ENCODE measurements at places on chromosomes 16 and 17. TPM values are rescaled to one million over a fixed set of nuclear protein-coding genes. Genes with fewer than 3 reads are reported as not detected.

DNA sequence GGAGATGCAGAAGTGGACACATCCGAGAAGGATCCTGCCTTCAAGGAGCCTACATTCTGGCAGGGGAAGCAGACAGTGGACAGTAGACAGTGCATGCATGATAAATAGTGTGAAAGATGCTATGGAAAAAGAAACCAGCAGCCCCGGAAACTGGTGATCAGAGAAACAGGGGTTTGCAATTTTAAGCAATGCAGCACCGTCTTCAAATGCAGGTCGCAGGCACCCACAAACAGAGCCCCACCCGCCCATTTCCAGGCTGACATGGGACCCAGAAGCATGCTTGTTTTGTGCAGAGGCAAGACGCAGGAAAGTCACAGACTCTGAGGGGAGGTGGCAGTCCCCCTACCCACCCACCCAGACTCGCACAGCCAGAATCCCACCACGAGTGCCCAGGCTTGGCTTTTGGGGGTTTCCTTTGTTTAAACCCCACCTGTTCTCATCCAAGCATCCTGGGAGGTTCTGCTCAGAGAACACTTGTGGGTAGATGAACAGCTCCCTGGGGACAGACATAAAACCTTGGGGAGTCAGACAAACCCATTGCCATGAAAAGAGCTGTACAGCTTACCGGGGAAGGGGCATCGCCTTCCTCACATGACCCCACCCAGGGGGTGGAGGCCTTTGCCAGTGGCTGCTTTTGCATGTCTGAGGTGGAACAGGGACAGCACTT is 114.3 kb downstream of the MGAT5B start:
- no peaks in the 10 kb centered on the region for H3K36me3 ChIP-seq
- no peak overlapping the region for H3K4me3 ChIP-seq
- no peak overlapping the region for H3K27ac ChIP-seq
- H3K4me1 ChIP-seq, result no peaks in the 10 kb centered on the region

GRCh38 chr16:83995754-83996153 is 27.7 kb downstream of the NECAB2 start:
- H3K27ac ChIP-seq, result no peak overlapping the region
- H3K4me1 ChIP-seq, result peaks cover 2% of the 10 kb centered on the region
- peak; percentile 16 for DNase-seq
- no peaks in the 10 kb centered on the region for H3K36me3 ChIP-seq
- H3K27me3 ChIP-seq, result no peaks in the 10 kb centered on the region

DNA sequence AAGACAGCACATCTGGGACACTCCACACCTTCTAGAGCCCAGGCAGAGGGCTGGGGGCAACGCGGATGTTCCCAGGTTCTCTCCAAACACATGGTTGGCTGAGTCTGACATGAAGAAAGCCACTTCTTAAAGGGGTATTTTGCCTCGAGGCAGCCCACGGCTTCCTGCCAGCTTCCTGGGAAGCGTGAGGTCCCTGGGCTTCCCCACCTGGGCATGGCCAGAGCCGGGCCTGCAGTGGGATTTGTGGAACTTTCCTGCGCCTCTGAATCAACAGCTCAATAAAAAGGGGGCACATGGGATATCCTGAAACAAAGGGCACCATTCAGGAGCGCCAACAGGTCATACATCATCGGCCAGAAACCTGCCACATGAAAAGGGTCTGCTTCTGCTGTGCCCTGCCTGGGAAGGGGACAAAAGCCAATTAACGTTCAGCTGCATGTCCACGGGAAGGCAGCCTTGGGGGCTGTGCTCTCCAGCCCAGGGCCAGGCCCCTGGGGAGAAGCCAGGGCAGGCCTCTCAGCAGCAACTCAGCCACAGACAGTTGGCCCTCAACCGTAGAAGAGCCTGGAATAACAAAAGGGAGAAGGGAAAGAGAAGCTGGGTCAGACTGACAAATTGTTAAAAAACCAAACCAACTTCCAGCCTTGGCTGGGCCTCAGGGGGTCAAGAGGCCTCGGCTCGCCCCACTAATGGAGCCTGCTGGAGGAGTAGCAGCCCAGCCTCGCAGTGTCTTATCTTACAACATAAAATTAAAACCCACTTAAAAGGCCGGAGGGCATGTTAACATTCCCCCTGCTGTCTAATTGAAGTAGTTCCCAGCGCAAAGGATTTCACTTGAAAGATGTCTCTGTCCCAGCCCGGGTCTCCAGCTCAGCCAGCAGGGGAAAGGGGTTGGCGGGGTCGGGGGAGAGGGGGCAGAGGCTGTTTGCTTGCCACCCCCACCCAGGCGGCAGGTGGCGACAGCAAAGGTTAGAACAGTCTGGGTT is 34.2 kb downstream of the TBX4 start:
- H3K4me1 ChIP-seq, result peaks cover 32% of the 10 kb centered on the region
- H3K4me3 ChIP-seq, result no peak overlapping the region
- DNase-seq, result no peak
- peak overlapping the region; percentile 13 for H3K27ac ChIP-seq
- peaks cover 11% of the 10 kb centered on the region for H3K36me3 ChIP-seq

DNA sequence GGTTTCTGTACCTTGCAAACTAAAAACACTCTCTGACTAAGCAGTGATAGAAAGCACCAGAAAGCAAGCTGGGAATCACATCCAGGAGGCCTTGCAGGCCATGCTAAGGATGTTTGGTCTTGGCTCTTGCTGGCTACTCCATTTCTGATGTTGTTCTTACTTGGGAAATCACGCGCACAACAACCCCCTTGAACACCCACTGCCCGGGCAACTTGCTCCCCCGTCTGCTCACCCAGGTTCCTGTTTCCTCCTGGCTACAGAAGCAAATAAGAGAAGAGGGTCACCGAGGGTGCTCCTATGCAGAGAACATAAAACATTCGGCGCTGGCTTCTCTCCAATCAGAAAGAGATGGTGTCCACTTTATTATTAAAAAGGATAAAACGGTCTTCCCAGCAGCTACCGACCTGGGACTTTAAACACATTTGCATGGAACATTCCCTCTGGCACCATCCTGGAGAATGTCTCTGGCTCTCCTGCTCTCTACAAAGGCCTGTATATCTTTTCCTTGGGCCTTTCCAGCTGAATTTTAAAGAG is 271.2 kb upstream of the RPL38 start:
- no peaks in the 10 kb centered on the region for H3K36me3 ChIP-seq
- no peak for DNase-seq
- no peaks in the 10 kb centered on the region for H3K4me1 ChIP-seq
- no peaks in the 10 kb centered on the region for H3K27me3 ChIP-seq
- H3K27ac ChIP-seq, result no peak overlapping the region

DNA sequence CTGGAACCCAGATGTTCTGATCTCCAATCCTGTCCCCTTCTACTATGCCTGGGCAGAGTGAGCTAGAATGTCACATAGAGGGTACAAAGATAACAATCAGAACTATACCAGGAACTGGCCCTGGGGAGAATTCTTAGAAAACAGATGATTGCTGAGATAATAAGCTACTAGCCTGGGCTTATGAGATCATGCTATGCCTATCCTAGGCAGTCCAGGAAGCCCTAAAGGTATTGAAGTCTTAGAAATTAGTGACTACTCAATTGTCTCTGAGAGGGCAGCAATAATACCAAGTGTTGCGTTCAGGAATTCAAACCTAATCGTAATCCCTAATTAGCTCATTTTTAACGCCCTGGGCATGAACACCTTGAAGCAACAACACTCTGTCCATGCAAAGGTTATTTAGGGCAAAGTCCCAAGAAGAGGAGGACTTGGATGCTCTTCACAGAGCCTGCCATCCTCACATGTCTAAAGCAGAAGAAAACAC is 77.1 kb downstream of the MMD start:
- DNase-seq, result no peak
- H3K27me3 ChIP-seq, result no peaks in the 10 kb centered on the region
- H3K27ac ChIP-seq, result no peak overlapping the region
- H3K4me3 ChIP-seq, result no peak overlapping the region

DNA sequence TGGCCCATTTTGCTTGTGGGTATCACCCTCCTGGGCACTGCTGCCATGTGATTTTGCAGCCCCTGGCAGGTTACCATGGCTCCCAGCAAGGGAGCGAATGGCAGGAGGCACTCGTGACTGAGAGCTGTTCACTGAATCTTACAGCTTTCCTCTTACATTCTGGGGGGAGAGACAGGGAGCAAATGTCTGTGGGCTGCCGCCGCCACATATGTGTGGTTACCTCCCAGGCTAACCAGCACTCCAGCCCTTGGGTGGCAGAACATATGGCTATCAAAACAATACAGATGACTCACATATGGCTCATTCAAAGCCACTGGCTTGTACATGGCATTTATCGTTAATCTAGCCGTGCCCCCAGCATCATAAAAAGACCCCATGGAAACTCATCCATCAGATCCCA is 19.8 kb downstream of the GTF3C1 start:
- H3K4me3 ChIP-seq, result no peak overlapping the region
- H3K27ac ChIP-seq, result no peak overlapping the region
- H3K4me1 ChIP-seq, result peaks cover 4% of the 10 kb centered on the region
- H3K36me3 ChIP-seq, result peaks cover 23% of the 10 kb centered on the region

GRCh38 chr16:11328172-11329070 is 16.8 kb upstream of the RMI2 start:
- peak; percentile 98 for DNase-seq
- H3K36me3 ChIP-seq, result no peaks in the 10 kb centered on the region
- peaks cover 18% of the 10 kb centered on the region for H3K4me1 ChIP-seq
- peak overlapping the region; percentile 64 for H3K27ac ChIP-seq
- peak overlapping the region; percentile 1 for H3K4me3 ChIP-seq

GRCh38 chr17:28547623-28548416 is 4.6 kb downstream of the UNC119 start:
- peaks cover 3% of the 10 kb centered on the region for H3K36me3 ChIP-seq
- H3K4me1 ChIP-seq, result peaks cover 2% of the 10 kb centered on the region
- no peak overlapping the region for H3K4me3 ChIP-seq
- no peaks in the 10 kb centered on the region for H3K27me3 ChIP-seq
- peak; percentile 69 for DNase-seq
- no peak overlapping the region for H3K27ac ChIP-seq

DNA sequence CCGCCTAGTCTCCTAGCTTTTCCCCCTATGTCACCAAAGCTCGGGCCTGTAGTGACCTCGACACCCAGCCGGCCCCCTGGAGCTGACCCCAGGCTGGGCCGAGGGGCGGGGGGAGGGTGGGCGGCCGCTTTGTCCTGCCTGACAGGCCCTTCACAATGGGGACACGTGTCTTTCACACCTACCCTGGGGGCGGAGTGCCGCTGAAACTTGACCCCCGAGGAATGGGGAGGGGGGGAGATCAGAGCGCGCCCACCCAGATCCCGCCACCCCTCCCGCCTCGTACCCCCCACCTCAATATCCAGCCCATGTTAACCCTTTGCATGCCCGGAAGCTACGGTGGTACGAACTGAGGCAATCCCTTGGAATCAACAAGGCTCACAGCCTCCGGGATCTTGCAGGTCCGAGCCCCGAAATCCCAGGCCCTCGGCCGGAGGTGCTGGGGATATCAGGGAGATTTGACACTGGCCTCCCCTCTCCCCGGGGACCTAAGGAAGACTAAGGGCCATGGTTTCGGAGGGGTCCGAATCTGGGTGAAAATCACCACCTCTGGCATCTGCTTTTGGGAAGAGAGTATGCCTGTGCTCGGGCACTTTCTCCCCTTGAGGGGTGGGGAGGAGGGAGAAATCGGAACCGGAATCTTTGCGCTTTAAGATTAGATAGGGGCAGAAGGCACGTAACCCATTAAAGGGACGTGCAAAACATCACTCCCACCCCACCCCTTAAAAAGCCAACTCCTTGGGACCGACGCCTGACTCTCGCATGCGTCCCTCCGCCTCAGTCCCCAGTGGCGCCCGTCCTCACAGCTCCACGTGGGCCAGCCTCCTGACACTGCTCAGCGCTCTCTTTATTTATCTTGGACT is 2.6 kb downstream of the NOG start:
- DNase-seq, result no peak
- H3K4me3 ChIP-seq, result peak overlapping the region; percentile 23
- H3K36me3 ChIP-seq, result no peaks in the 10 kb centered on the region
- peak overlapping the region; percentile 16 for H3K27ac ChIP-seq
- no peaks in the 10 kb centered on the region for H3K27me3 ChIP-seq
- H3K4me1 ChIP-seq, result peaks cover 3% of the 10 kb centered on the region

DNA sequence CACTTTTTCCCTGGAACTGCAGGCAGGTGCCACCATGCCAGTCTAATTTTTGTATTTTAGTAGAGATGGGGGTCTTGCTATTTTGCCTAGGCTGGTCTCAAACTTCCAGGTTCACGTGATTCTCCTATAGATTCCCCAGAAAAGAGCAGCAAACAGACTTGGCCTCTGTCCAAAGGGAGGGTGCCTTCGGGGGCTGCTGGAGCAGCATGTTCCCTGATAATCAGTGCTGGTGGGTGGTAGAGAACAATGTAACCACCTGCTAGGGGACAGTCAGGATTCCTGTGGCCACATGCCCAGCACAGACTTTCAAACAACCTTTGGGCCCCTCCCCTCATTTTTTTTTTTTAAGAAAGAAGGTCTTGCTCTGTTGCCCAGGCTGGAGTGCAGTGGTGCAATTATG is 14.2 kb upstream of the CCNF start:
- DNase-seq, result no peak
- no peaks in the 10 kb centered on the region for H3K36me3 ChIP-seq
- H3K27ac ChIP-seq, result no peak overlapping the region
- peaks cover 8% of the 10 kb centered on the region for H3K27me3 ChIP-seq
- H3K4me3 ChIP-seq, result no peak overlapping the region

- peaks cover 7% of the 10 kb centered on the region for H3K4me1 ChIP-seq
- no peaks in the 10 kb centered on the region for H3K27me3 ChIP-seq
- no peak for DNase-seq
- no peak overlapping the region for H3K4me3 ChIP-seq
- no peak overlapping the region for H3K27ac ChIP-seq
- H3K36me3 ChIP-seq, result peaks cover 1% of the 10 kb centered on the region
Observed at GRCh38 chr16:56629531-56629930, 2.9 kb upstream of the MT1M start.

GRCh38 chr17:58233543-58233942 is 4.8 kb upstream of the LPO start:
- H3K27me3 ChIP-seq, result peaks cover 6% of the 10 kb centered on the region
- no peak for DNase-seq
- no peaks in the 10 kb centered on the region for H3K4me1 ChIP-seq
- H3K27ac ChIP-seq, result no peak overlapping the region

DNA sequence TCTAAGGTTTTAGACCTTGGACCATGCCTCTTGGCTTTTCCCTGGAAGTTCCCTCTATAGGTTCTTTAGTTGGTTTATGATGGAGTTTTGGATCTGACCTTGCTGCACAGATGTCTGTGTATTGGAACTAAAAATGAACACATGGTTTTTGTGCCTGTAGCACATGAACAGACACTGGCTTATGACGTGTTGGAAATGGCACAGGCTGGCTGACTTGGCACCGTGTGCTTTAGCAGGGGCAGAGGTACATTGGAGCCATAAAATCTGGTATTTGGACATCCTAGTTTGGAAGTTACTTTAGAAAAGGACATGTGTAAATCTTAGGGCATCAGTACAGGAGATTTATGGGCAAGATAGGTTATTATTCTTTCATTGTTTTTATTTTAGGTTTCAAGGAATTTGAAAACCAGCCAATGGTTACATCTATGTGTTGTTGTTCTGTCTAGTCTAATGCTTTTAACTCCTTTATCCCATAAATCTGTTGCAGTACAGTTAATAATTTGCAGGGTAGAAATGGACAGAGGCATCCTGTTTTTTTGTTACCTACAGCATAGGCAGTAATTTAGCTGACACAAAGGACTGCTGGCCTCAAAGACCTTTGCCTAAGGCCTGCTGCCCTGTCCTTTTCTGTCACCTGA is 6.0 kb downstream of the SOCS7 start:
- DNase-seq, result no peak
- H3K27me3 ChIP-seq, result no peaks in the 10 kb centered on the region
- no peak overlapping the region for H3K4me3 ChIP-seq
- H3K4me1 ChIP-seq, result no peaks in the 10 kb centered on the region

- no peaks in the 10 kb centered on the region for H3K36me3 ChIP-seq
- H3K27ac ChIP-seq, result no peak overlapping the region
- H3K4me1 ChIP-seq, result no peaks in the 10 kb centered on the region
- no peak overlapping the region for H3K4me3 ChIP-seq
- H3K27me3 ChIP-seq, result no peaks in the 10 kb centered on the region
Observed at GRCh38 chr16:15530085-15530484, 95.7 kb downstream of the BMERB1 start.

EVPL gene
- not detected for total RNA-seq

CCL13 gene
- under 0.01 TPM for total RNA-seq

NECAB2 gene
- under 0.01 TPM for total RNA-seq

CD300LG gene
- not detected for total RNA-seq

SLC13A2 gene
- total RNA-seq, result not detected
